ENCODE measurements at places on chromosomes 5 and 9. TPM values are rescaled to one million over a fixed set of nuclear protein-coding genes. Genes with fewer than 3 reads are reported as not detected.

DNA sequence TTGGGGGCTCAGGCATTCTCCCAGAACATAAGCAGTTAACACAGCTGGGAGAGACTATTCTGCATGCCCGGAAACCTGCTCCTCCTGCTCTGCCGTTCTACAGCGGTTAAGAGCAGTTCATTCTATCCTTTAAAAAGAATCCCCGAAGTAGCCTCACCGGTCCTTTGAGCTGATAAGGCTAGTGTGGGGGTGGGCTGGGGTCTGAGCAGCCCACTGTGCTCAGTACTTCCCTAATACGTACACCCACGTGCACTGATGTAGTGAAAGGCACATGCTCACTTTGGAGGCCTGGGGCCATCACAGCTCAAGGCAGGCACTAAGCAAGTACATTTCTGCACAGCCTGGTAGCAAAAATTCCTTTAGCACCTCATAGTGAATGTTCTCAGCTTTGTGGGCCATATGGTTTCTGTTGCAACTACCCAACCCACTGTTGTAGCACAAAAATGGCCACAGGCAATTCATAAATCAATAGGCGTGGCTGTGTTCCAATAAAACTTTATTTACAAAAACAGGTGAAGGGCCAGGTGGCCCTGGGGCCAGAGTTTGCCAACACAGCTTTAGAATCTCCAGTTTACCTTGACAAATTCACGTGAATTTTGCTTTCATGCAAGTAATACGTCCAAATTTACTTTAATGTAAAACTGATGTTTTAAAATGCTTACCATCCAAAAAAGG is 136.4 kb downstream of the ZNF354C start:
- no peak for DNase-seq

- no peak for DNase-seq
Measured at GRCh38 chr5:159273923-159274322, 10.8 kb downstream of the UBLCP1 start.

DNA sequence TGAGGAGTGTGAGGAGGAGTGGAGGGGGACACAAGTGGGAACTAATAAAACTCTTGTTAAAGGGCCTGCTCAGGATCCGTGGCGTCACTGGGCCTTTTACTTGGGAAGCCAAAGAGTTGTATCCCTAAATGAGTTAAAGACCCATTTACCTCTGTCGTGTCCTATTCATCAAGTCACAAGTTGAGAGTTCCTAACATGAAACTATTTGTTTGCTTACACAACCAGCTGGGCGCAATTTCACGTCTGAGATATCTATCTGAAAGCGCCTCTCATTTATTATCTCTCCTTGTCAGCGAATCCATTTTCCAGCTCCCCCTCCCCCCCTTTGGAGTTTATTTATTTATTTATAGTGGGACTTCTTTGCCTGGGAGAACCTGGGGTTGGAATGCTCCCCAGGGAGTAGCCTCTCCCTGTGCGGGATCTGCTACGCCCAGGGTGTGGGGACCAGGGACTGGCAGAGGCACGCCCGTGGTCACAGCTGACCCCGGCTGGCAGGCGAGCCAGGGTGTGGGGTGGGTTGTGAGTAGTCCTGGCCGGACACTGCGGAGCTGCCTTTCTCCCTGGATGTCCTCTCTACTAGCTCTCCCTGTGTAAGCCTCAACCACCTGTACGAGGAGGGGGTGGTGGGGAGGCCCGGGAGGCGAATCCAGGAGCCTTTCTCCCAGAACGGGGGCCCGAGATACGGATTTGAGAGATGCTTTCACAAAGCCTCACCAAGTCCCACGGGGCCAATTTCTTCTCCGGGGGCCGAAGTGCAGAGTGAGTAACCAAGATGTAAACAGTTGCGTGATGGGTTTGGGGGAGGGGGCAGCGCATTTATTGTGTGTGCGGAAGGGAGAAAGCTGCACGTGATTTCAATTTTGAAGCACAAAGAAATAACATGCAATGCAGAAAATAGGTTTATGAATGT is 15.3 kb downstream of the NR2F1 start:
- DNase-seq, result no peak

- no peak for DNase-seq
Measured at GRCh38 chr9:75911390-75911789, 20.9 kb downstream of the PCSK5 start.

DNA sequence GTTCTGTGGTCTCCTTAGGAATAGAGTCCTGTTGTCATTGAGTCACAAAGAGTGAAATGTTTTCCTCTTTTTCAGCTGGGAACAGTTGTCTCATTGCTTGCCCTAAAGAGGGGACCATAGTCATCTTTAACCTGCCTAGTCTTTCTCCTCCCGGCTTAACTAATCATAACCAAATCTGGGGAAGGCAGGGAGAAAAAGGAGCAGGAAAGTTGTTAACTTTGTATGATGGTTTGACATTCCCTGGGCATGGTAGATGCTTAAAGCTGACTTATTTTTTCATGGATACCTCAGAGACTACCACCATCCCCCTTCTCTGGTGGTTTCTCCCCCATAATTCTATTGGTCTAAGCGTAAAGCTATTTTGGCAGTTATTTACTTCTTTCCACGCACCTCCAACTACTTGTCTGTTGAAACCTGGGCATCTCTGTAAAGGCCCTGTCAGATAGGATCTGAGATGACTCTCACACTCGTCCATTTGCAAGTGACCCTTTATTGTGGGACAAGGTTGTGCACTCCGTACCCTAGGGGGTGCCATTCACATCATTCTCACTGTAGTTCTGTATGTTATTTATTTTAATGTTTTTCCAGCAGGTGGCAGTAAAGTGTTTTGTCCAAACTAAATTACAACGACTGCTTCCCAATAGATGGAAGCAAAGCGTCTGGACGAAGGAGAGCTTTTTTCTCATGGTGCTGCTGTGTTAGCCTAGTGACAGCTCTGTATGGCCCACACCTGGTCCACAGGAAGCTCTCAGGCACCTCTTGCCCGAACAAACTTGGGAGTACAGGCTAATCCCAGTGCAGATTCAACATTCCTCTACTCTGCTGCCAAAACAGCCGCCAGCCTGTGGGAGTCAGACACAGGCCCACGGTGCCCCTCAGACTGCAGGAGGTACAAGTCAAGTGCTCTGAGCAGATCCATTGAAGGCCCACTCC is 3.0 kb upstream of the FAM13B start:
- peak; percentile 74 for DNase-seq

The LURAP1L gene
- polyA plus RNA-seq, result 54.0 TPM

The GABRG2 gene
- 0.25 TPM for polyA plus RNA-seq

The MYMK gene
- polyA plus RNA-seq, result 0.37 TPM

The TSSK1B gene
- polyA plus RNA-seq, result not detected

The BARX1 gene
- polyA plus RNA-seq, result 0.08 TPM

The PRSS3 gene
- not detected for polyA plus RNA-seq

Data from right lung (tissue), 10 donors.